ENCODE measurements at places on chromosomes 5 and 9.

DNA sequence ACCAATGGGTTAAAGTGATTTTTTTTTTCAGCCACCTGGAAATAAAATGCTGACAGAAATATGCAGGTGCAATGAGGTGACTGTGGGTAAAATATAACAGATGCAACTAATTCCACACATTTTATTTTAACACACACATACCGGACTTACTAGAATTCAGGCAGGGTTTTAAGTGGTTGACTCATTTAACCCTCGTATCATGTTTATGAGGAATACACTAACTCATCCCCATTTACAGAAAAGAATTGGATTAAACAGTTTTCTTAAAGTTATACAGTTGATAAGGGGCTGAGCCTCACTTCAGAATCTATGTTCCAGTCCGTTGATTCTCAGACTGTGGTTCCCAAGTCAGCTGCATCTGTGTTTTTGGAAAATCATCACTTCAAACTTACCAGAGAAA is 207.5 kb downstream of the CHSY3 start:
- DNase-seq: no peak

DNA sequence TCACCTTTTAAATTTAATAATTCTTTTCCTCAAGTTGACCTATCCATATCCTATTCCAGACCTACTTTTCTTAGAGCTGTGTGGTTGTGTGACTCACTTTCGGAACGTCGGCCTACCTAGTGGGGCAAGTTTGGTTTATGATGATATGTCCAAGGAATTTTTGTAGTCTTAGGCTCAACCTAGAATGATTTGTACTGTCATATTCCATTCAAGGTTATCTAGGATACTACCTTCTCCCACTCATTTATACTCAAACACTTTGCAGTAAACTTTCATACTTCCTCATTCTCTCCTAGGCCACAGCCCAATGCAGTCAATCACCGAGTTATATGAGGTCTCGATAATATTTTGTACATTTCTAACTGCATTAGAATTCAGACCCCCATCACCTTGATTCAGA is 61.9 kb downstream of the PIK3R1 start:
- no peak for DNase-seq

DNA sequence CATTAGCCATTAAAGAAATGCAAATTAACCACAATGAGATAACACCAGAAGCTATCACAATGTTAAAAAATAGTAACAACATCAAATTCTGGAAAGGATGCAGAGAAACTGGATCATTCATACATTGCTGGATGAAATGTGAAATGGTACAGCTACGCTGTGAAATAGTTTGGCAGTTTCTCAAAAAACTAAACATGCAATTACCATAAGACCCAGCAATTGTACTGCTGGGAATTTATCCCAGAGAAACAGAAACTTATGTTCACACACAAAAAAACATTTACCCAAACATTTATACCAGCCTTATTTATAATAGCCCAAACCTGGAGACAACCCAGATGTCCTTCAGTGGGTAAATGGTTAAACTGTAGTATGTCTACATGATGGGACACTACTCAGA is 592.9 kb downstream of the ZNF608 start:
- DNase-seq: no peak

DNA sequence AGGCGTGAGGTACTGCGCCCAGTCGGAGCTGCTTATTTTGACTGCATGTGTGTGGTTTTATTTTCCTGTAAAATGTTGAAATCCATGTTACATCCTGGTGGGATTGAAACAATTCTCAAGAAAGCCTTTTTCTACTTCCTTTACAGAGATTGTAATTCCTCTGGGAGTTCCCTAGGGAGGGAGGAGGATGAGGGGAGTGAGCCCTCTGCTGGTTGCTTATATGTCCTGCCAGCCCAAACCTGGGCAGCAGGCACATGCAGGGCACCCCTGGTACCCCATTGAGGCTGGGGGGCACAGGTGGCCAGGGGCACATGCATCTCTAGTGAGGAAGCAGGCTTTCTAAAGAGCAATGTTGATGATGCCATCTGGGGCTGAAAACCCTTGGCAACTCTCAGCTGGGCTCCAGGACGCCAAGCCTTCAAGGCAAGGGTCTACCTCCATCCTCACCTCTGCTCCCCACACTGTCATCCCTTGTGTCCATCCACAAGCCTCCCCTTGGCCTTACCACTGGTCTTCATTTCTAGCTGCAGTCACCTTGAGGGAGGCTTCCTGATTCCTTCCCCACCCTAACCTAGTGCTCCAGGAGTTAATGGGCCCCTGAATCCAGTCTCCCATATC is 84.7 kb upstream of the TNFSF8 start:
- DNase-seq: no peak

DNA sequence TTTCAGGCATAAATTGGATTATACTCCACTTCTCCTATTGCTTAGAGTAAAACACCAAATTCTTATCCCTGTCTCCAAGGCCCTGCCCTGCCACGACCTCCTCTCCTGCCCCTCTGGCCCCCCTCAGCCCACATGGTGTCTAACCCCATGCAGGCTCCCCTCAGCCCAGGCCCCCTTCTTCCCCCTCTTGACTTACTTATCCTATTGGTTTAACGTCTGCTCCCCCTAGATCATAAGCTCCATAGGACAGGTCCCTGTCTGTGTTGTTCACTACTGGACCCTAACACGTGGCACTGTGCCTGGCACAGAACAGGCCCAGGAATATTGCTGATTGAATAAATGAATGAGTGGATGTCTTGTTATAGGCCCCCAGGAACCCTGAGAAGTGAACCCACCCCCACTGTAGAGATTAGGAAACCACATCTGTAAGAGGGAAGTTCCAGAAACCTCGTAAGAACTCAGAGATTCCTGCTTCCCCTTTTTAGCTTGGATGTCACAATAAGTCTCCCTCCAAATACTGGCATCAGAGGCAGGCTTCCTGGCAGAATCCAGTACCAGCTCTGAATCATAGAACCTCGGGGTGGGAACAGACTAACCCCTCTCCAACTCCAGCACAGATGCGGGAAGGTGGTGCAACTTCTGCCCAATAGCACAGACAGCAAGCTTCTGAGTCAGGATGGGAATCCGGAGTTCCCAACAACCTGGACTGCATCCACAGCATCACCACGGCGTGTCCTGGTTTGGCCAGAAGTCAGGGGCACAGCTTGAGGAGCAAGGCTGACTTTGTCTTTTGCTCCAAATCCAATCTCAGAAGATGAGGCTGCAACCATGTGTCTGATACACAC is 31.5 kb downstream of the HRH2 start:
- DNase-seq: no peak

DNA sequence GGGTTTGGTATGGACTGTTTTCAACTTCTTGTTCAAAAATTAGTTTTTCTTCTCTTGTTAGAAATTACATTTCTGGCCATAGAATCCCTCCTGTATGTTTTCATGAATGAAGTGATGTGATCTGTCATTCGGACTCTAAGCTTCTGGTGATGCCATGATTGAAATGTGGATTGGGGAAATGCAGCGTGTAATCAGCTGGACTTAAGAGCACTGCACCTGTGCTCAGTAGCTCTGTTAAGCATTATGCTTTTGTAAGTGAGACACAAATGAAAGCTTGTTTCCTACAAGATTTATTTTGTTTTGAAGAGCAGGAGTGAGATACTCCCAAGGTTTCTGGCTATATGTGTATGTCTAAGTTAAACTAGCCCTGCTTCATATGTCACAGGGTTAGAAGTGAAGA is 24.0 kb upstream of the FAM120AOS start:
- DNase-seq: no peak

GRCh38 chr5:32936329-32936728 is 225.2 kb downstream of the NPR3 start:
- no peak for DNase-seq

- DNase-seq: no peak
Measured at GRCh38 chr5:127754259-127754658, 51.1 kb downstream of the CCDC192 start.

DNA sequence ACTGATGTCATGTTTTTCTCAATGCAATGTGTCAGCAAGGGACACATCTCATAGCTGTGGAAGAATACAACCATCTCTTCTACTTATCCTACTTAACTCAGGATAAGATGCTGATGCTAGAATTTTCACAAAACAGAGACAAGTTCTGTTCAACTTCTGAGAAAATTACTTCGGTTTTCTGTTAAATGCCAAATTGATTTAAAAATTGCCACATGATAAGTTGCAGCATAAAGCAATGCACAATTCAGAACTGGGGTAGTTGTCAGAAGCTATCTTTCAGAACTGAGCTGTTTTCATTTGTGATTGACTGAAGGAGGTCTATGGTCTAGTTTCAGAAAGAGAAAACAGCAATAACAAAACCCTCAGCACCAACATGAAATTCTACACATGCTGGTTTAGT is 954.8 kb upstream of the C9orf72 start:
- no peak for DNase-seq

GRCh38 chr5:74113196-74113540 is 487.2 kb downstream of the ARHGEF28 start:
- no peak for DNase-seq
